Peyer's patch (tissue), 4 donors: ENCODE measurements at places on chromosomes 7 and 10. TPM values are rescaled to one million over a fixed set of nuclear protein-coding genes. Genes with fewer than 3 reads are reported as not detected.

GRCh38 chr7:37093257-37093656 lies 355.4 kb downstream of the ELMO1 start:
- DNase-seq = no peak

DNA sequence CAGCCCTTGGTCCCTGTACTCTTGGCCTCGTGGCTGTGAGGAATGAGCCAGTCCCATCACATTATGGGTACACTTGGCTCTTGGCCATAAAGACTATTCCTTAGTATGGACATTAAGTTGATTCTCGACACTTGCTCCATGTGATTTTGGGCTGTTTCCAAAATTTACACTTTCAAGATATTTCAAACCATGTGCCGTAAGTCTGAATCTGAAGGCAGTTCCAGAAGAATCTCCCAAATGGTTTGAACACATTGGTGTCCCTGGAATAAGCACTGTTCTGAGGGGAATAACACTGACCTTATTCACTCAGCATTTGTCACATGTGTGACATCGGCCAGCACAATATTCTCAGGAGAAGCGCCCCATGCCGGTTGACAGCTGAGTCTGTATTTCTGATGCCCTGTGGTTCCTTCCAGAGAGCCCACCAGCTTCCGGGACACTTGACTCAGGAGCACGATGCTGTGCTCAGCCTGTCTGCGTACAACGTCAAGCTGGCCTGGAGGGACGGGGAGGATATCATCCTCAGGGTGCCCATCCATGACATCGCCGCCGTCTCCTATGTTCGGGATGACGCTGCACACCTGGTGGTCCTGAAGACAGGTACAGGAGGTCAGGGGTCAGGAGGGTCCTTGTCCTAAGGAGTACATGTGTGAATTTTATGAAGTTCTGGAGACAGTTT lies 24.6 kb downstream of the NACAD start:
- DNase-seq = no peak

SLC4A2 gene
- total RNA-seq = 143 TPM

NPC1L1 gene
- not detected for total RNA-seq
